ENCODE measurements at places on chromosomes 6 and 20.

DNA sequence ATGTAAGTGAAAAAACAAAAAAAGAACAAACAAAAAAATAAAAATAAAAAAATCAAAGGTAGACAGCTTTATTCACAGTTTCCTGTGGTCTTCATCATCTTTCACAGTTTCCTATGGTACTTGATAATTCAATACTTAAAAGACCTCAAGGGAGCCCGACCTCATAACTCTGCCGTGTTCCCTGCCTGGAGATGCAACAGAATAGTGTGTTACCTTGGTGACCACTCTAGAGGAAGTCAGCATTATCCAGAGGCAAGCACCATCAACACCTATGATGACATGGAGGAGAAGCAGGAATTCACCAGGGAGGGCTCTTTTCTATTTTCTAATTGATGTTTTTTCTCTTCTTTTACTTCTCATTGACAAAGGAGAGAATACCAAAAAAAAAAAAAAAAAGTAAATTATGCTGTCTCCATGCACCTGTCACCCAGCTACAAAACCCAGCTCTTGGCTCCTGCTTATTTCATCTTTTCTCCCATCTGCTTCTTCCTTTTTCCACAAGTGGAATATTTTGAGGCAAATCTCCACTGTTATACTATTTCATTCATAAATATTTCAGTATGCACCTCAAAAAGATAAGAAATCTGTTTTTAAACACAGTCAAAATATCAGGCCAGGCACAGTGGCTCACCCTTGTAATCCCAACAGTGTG, 95.8 kb upstream of the STXBP5 start:
- no peaks in the 10 kb centered on the region for H3K4me1 ChIP-seq
- no peak for DNase-seq
- no peaks in the 10 kb centered on the region for H3K36me3 ChIP-seq
- H3K27me3 ChIP-seq, result no peaks in the 10 kb centered on the region

- no peak for DNase-seq
- H3K4me1 ChIP-seq, result no peaks in the 10 kb centered on the region
- no peak overlapping the region for H3K27ac ChIP-seq
- peaks cover 43% of the 10 kb centered on the region for H3K36me3 ChIP-seq
Observed at GRCh38 chr6:143496974-143497373, 14.5 kb downstream of the FUCA2 start.

- H3K4me3 ChIP-seq, result peak within 1 kb of the TSS; percentile 70
- DNase-seq, result peak; percentile 46
- no peaks in the 10 kb centered on the region for H3K27me3 ChIP-seq
- H3K36me3 ChIP-seq, result no peaks in the 10 kb centered on the region
- H3K4me1 ChIP-seq, result peaks cover 17% of the 10 kb centered on the region
Observed at GRCh38 chr6:79630883-79631692, at the start of gene SH3BGRL2. Gene SH3BGRL2 (plus strand): TSS chr6:79631329. CDS start chr6:79631462, 133 bp downstream.

GRCh38 chr6:109793792-109794191, 102.7 kb downstream of the FIG4 start:
- no peaks in the 10 kb centered on the region for H3K36me3 ChIP-seq
- no peaks in the 10 kb centered on the region for H3K27me3 ChIP-seq
- H3K4me1 ChIP-seq, result peaks cover 17% of the 10 kb centered on the region
- no peak overlapping the region for H3K4me3 ChIP-seq

- H3K4me1 ChIP-seq, result peaks cover 34% of the 10 kb centered on the region
- H3K4me3 ChIP-seq, result peak overlapping the region; percentile 34
Observed at GRCh38 chr6:4931530-4932227, 72.2 kb downstream of the RPP40 start.

GRCh38 chr20:49032455-49032854, 13.7 kb upstream of the CSE1L start:
- DNase-seq, result no peak
- H3K36me3 ChIP-seq, result peaks cover 11% of the 10 kb centered on the region
- no peak overlapping the region for H3K27ac ChIP-seq
- no peaks in the 10 kb centered on the region for H3K4me1 ChIP-seq
- H3K4me3 ChIP-seq, result no peak overlapping the region
- no peaks in the 10 kb centered on the region for H3K27me3 ChIP-seq

GRCh38 chr6:44534291-44534690, 146.8 kb downstream of the CDC5L start:
- H3K4me3 ChIP-seq, result no peak overlapping the region
- H3K36me3 ChIP-seq, result no peaks in the 10 kb centered on the region
- DNase-seq, result no peak
- no peak overlapping the region for H3K27ac ChIP-seq
- H3K27me3 ChIP-seq, result no peaks in the 10 kb centered on the region
- no peaks in the 10 kb centered on the region for H3K4me1 ChIP-seq

GRCh38 chr6:71489736-71490135, 201.1 kb downstream of the OGFRL1 start:
- no peaks in the 10 kb centered on the region for H3K36me3 ChIP-seq
- H3K27me3 ChIP-seq, result no peaks in the 10 kb centered on the region
- H3K4me3 ChIP-seq, result no peak overlapping the region
- DNase-seq, result peak; percentile 10

DNA sequence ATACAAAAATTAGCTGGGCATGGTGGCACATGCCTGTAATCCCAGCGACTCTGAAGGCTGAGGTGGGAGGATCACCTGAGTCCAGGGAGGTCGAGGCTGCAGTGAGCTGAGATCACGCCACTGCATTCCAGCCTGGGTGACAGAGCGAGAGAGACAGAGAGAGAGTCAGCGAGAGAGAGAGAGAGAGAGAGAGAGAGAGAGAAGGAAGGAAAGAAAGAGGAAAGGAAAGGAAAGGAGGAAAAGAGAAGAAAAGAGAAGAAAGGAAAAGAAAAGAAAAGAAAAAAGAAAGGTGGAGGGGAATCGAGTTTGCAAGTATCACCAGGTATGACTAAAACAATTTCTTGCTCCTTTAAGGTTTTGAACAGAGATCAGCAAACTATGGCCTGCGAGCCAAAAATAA, 152.3 kb downstream of the BTBD9 start:
- DNase-seq, result no peak
- no peaks in the 10 kb centered on the region for H3K4me1 ChIP-seq
- no peaks in the 10 kb centered on the region for H3K27me3 ChIP-seq
- H3K4me3 ChIP-seq, result no peak overlapping the region

DNA sequence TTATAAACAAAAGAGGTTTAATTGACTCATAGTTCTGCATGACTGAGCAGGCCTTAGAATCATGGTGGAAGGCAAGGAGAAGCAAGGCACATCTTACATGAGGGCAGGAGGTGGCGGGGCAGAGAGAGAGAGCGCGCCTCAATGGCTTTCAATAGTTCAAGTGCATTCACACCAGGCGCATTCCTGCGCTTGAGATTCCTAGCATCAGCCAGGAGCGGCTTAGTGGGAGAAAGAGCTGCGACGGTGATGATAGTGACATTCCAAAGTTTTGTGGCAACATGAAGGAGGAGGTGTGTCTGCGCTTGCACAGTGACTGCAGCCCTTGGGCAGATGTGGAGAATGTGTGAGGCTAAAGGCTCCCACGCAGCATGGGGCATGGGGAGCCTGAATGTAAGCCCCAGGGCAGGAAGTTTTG, 25.0 kb upstream of the EMILIN3 start:
- no peaks in the 10 kb centered on the region for H3K27me3 ChIP-seq
- no peak for DNase-seq
- no peaks in the 10 kb centered on the region for H3K4me1 ChIP-seq
- H3K4me3 ChIP-seq, result no peak overlapping the region

GRCh38 chr20:31543966-31544598, 29.8 kb downstream of the HM13 start:
- H3K36me3 ChIP-seq, result peaks cover 38% of the 10 kb centered on the region
- no peak overlapping the region for H3K27ac ChIP-seq
- no peaks in the 10 kb centered on the region for H3K27me3 ChIP-seq
- DNase-seq, result no peak
- H3K4me3 ChIP-seq, result no peak overlapping the region

DNA sequence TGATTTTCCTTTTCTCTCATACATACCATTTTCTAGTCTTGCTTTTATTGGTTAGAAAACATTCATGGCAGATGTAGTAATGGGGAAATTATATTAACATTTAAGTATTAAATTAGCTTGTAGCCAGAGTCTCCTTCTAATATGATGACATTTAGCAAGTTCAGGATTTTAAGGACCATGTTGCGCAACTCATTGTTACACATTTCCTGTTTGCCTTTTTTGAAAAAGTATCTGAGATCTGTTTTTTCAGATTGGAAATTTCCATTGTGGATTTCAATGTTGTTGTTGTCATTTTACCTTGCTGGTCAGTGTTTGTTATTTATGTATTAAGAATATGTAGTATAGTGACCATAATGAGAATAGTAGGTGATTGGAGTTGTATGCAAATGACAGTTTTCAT, 38.7 kb downstream of the CDKAL1 start:
- no peak overlapping the region for H3K27ac ChIP-seq
- no peaks in the 10 kb centered on the region for H3K36me3 ChIP-seq
- H3K4me1 ChIP-seq, result peaks cover 5% of the 10 kb centered on the region
- no peaks in the 10 kb centered on the region for H3K27me3 ChIP-seq
- H3K4me3 ChIP-seq, result no peak overlapping the region
- no peak for DNase-seq

DNA sequence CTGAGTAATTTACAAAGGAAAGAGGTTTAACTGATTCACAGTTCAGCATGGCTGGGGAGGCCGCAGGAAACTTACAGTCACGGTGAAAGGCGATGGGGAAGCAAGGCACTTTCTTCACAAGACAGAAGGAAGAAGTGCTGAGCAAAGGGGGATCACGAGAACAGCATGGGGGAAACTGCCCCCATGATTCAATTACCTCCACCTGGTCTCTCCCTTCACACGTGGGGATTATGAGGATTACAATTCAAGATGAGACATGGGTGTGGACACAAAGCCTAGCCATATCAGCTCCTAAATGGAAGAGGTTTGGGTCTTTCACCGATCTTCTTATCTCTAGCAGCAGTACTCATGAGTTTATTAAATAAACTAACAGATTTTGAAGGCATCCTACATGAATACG, 152.9 kb upstream of the RUNX2 start:
- H3K4me1 ChIP-seq, result no peaks in the 10 kb centered on the region
- no peak for DNase-seq
- H3K27me3 ChIP-seq, result no peaks in the 10 kb centered on the region
- no peaks in the 10 kb centered on the region for H3K36me3 ChIP-seq
- no peak overlapping the region for H3K27ac ChIP-seq
- H3K4me3 ChIP-seq, result no peak overlapping the region

GRCh38 chr6:108927927-108928326, 79.7 kb downstream of the ARMC2 start:
- H3K4me3 ChIP-seq, result no peak overlapping the region
- no peaks in the 10 kb centered on the region for H3K36me3 ChIP-seq
- H3K27me3 ChIP-seq, result peaks cover 8% of the 10 kb centered on the region

DNA sequence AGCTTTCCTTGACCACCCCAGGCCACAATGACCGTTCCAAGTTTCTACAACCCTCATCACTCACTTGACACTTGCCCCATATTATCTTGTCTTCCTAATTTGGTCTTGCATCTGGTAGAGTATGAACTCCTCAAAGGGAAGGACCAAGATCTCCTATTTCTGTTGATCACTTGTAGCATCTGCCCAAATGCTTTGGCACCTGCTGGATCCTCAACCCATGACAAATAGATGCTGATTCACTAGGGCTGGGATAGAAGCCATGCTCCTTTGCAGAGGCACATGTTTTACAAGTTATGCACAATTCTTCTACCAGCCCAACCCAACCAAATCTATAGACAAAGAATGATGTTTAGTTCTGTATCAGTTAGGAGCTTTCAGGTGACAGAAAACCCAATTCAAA, 110.7 kb downstream of the UNC5CL start:
- no peak overlapping the region for H3K27ac ChIP-seq
- H3K27me3 ChIP-seq, result peaks cover 10% of the 10 kb centered on the region
- no peak for DNase-seq
- H3K4me3 ChIP-seq, result no peak overlapping the region
- no peaks in the 10 kb centered on the region for H3K4me1 ChIP-seq
- H3K36me3 ChIP-seq, result no peaks in the 10 kb centered on the region

DNA sequence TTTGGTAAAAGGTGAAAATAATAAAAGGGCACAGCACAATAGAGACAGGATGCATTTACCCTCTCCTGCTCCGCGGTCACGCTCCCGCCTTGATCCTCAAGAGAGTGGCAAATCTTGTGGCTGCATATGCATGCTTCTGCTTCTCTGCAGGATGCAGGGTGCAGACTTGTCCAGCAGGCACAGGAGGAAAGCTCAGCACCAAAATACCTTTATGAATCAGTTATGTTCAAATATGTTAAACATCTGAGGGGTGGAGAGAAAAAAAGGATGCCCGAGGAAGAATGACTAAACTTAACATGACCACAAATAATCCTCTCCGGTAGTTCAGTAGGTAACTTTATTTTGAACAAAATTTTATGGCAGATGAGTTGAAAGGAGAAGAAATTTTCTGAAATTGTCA, 366.1 kb upstream of the SOX4 start:
- H3K36me3 ChIP-seq, result no peaks in the 10 kb centered on the region
- peak overlapping the region; percentile 43 for H3K27ac ChIP-seq
- peaks cover 9% of the 10 kb centered on the region for H3K4me1 ChIP-seq
- DNase-seq, result no peak

DNA sequence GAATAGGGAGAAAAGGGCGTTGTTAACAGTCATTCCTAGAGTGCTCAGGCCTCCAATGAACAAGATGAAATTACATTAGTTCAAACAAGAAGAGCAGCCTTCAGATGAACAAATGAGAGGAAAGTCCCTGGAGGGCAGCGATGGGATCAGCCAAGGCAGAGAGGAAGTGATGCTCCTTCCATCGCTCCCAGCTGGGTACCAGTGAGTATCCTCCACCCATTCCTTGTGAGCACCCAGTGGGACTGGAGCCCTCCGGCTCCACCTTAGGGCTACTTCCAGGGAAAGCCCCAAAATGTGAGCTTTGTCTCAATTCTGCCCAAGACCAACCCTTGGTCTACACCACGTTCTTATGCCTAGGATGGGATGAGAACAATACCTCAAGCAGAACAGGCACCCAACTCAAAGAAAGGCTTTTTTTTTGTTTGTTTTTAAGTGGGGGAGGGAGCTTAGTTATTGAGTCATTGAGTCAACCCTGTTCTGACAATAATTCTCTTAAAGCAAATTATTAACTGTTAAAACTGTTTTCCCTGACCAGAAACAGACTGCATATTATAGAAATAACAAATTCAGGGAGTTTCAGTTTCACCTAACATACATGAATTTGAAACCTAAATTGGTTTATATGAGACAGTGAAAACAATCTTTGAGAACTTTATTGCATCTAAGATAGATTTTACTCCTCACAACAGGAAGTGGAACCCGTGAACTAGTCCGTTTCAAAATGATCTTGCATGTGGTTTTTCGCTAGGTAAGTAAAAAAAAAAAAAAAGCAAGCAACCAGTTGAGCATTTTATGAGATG, 106.9 kb downstream of the IPCEF1 start:
- DNase-seq, result no peak
- H3K27ac ChIP-seq, result no peak overlapping the region
- no peaks in the 10 kb centered on the region for H3K36me3 ChIP-seq
- peaks cover 12% of the 10 kb centered on the region for H3K27me3 ChIP-seq

DNA sequence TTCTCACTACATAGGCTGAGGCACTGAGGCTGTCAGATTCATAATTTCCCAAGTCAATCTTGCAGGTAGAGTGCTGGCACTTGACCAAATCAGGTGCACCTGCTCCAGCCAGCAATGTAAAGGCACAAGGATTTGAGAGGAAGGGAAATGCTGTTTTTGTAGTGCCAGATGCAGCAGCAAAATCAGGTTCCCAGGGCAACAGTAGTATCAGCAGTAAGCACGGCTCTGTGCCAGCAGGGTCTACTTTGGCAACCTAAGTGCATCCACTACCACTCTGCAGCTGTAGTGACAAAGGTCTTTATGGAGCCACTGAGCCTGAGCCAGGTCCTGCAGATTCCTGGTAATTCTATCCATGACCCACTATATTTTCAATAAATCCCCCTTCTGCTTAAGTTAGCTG, 329.5 kb downstream of the TPBG start:
- no peaks in the 10 kb centered on the region for H3K4me1 ChIP-seq
- no peak for DNase-seq
- H3K27me3 ChIP-seq, result no peaks in the 10 kb centered on the region
- H3K27ac ChIP-seq, result no peak overlapping the region
- no peaks in the 10 kb centered on the region for H3K36me3 ChIP-seq
- H3K4me3 ChIP-seq, result no peak overlapping the region
